Upper lobe of right lung (tissue), 1 donor: ENCODE measurements at places on chromosomes 5 and 9.
A peak's percentile ranks its signal among the peaks of the same experiment; 100 is the strongest.

DNA sequence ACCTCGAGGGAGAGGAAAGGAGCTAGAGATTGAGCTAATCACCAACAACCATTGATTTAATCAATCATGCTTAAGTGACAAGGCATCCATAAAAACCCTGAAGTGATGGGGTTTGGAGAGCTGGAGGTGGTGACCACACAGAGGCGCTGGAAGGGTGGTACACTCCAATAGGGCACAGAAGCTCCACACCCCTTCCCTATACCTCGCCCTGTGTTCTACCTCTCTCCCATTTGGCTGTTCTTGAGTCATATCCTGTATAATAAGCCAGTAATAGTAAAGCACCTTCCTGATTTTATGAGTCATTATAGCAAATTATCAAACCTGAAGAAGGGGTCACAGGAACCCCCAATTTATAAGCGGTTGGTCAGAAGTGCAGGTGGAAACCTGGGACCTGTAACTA is 18.3 kb downstream of the ACTL7B start:
- DNase-seq = no peak

DNA sequence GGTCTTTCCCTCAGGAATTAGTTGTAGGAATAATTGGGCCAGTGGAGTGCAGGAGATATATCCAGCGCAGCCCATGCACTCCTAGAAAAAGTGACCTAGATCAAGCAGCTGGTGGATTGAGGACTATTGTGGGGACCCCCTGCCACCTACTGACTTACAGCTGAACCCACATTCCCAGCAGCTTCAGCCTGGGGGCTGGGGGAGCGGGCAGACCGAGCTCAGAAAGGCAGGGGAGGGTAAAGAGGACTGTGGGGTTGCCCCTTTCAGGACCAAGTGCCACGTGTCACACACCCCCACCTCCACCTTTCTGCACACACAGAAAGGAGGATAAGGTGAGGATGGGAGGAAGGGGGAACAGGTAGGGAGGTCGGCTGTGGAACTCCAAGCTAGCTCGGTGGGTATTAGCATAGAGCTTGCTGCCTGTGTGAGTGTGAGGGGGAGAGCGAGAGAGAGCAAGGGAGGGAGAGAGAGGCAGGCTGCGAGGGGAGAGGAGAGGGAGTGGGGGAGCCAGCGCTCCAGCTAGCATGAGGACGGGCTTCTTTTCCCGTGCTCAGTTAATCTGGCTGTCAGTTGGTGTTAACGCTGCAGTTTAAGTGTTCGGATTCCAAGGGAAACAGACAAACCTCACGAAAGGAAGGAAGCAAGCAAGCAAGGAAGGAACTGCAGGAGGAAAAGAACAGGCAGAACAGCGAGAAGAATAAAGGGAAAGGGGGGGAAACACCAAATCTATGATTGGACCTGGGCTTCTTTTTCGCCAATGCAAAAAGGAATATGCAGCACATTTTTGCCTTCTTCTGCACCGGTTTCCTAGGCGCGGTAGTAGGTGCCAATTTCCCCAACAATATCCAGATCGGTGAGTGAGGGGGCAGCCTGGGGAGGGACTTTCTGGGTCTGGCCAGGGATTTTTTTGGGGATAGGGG is at the start of gene GRIA1:
TSS of gene GRIA1 (plus strand) at position 553 of the 920 bp plus-strand sequence.
- no peak for DNase-seq

GRCh38 chr5:6542421-6543345 is 90.2 kb downstream of the NSUN2 start:
- DNase-seq = no peak

- DNase-seq = no peak
Measured at GRCh38 chr5:57067597-57067924, 106.3 kb upstream of the GPBP1 start.

DNA sequence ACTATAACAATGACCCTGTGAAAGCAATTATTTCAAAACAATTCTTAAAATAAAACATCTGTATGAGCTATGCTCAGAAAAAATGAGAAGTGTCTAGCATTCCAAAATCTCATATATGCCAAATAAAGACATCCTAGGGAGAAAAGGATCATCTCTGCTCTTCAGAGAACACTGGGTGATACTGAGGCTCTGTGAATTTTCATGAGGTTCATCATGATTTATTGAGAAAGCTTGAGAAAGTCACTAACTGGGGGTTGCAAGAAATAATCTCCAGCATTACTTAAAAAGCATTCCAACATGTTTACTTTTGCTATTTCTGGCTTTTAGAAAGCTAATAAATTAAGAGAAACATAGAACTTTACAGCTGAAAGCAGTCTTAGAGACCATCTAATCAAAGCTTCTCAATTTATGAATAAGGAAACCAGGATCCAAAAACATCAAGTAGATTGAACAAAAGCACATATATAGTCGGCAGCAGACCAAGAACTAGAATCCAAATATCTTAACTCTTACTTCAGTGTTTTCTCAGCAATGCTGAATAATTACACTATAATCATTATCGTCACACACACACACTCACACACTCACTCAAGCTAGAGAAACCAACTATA is 372.8 kb downstream of the NR2F1-AS1 start:
- no peak for DNase-seq

- DNase-seq = no peak
Measured at GRCh38 chr5:6905423-6905822, 192.2 kb downstream of the TENT4A start.

DNA sequence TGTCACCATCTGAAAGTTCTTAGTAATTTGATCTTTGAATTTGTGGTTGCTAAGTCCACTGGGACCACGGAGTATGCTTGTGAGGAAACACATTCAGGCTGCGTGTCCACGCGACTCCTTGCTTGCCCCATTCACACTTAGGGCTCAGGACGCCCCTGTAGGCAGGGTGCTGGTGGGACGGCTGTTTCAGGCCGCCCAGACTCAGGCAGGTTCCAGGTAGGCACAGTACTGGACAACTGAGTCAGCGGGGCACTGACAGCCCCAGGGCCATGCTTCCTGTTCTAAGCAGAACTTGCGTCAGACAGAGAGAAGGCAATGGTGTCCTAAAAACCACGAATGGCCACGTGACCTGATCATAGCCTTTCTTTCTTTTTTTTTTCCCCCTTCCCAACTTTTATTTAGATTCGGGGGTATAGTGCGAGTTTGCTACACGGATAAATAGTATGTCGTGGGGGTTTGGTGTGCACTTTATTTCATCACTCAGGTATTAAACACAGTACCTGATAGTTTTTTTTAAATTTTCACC is 7.7 kb upstream of the RASGEF1C start:
- peak; percentile 42 for DNase-seq

- no peak for DNase-seq
Measured at GRCh38 chr5:96687812-96688453, 25.8 kb downstream of the CAST start.

DNA sequence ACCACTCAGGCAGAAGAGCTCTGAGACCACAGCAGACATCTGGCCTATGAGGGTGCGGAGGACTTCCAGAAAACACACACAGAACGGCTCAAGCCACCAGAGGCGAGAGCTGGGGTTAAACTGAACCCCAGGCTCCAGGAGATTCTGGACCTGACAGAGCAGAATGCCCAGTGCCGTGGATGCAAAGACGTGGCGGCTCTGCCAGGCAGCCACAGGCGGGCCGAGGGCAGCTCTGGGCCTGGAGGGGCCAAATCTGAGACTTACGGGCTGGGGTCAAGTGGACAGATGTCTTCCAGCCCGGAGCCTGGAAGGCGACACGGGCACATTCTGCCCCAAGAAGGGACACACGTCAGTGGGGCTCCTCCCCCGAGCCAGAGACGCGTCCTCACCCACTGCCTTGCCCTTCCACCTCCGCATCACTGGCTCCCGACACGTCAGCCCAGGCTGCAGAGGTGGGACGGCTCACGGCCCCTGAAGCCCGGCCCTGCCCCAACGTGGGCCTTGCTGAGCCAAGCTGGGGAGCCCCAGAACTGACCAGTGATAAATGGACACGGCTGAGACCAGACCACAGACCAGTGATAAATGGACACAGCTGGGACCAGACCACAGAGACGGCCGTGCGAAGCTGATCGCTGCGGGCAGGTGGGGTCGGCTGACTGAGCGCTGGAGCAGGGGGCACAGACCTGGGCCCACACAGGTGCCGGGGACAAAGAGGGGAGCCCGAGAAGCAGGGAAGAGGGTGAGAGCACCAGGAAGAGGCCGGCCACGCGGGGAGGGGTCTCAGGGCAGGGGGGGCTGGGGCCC is 40.9 kb upstream of the NSMF start:
- peak; percentile 56 for DNase-seq

GRCh38 chr5:157312492-157312891 is 46.6 kb downstream of the CYFIP2 start:
- DNase-seq = no peak

DNA sequence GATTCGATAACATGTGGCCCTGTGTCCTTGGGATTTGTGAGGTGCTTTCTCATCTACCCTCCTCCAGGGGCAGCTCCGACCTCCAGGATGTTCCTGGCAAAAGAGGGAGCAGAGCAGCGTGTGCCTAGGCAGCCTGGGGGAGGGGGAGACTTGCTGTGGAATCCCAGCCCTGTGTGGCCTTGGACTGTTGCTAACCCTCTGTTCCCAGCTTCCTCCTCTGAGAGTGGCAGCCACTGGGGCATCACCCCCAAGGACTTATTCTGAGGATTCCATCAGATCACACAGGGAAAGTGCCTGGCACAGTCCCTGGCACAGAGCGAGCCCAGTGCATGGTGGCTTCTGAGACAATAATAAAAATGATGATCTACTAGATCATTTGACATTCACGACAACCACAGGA is 265.1 kb upstream of the MVB12B start:
- DNase-seq = peak; percentile 37

DNA sequence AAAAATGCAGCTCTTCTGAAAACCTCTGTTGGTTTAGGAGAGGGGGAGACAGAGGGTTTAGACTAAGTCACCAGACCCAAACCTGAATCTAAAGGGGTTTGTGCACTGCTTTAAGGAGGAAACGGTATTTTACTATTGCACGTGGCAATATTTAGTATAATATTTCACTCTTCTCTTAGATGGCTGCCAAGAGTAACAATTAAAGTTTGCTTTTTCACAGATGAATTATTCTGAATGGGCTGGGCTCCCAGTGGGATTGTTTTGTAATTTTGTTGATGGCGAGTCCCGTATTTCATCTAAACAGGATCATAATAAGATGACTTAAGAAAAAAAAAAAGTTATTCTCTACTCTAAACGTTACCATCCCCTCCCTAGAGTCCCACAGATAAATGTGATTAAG is 245.4 kb downstream of the PCSK5 start:
- DNase-seq = no peak

DNA sequence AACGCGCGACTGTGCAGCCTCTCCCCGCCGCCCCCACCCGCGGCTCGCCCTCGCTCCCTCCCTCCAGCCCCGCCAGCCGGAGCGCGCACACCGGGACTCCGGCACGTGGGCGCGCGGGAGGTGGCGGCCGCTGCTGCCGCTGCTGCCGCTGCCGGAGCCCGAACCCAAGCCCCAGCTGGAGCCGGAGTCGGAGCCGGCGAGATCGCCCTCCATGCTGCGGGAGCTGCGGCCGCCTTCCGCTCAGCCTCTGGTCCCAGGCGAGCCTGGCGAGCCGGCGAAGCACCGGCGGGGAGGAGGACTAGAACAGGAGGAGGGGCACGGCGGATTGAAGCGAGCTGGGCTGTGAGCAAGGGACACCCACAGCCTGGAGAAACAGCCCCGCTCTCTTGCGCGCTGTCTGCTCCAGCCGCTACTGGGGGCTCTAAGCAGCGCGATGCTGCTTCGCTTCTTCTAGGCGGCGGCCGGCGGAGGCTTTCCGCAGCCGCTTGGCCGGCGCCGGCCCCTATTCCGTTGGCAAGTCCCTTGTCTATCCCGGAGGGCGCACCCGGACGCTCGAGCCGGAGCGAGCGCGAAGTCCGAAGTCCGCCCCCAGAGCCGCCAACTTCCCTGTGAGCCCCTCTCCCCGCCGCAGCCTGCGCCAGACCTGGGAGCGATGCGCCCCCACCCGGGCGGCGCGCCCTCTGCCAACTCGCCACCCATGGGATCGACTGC is 598.7 kb upstream of the SGCD start:
- DNase-seq = peak; percentile 80

DNA sequence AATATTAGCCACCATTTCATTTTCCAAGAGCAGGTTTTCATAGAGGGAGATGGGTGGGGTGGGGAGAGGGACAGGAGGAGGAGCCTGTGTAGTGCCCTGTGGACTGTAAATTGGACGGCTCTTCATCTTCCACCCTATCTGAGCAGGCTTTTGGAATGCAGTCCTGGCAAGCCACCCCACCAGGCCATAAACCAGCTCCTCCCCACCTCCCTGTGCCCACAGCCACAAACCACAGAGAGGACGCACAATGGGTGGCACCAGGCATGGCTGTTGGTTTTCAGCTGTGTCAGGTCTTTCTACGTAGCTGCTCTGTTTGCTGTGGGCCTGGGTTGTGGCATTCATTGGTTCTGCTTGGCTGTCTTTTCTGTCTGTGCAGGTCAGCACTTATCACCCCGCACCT is 58.0 kb downstream of the PLAC8L1 start:
- DNase-seq = no peak

DNA sequence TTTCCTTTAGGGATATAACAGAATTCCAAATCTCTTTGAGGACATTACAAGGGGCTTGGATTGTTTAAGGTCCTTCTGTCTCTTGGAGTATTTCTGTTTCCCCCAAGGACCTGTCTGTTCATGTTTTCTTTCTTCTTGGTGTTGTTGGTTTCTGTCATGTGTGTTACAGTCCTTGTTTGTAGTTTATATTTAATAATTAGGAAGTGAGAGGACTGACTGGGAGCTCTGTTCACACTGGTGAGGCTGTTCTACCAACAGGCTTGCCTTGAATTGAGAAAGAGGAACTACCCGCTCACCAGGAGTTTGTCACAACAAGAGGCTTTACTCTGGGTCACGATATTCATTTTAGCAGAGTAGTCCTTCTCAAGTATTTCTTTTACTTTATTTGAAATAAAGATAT is 119.2 kb upstream of the SV2C start:
- DNase-seq = no peak

DNA sequence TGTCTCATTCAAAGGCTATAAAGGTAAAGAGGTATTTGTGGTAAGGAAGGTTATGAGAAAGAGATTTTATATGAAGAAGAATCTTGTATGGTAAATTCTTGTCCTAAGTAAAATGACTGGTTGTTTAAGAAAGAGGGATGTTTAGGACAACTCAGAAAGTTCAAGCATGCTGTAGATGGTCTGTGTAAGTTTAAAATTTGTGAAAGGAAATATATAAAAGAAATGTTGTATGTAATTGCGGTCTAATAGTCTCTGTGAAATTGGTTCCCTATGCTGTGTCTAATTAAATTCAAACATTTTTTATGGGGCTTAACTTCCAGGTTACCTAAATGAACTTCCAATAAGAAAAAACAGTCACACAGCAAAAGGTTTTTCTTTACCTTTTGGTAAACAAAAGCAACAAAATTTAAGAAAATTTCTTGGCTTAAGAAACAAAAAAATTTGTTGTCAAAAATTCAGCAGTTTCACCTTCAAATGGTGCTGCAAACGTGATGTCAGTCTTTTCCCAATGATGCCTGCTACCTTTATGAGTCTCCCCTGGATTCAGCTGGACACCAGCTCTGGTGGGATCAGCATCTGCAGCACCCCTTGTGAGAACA is 83.0 kb upstream of the FCN1 start:
- peak; percentile 12 for DNase-seq

GRCh38 chr9:35537913-35538312 is 48.0 kb downstream of the RUSC2 start:
- DNase-seq = no peak
